ENCODE measurements at places on chromosomes 1 and 21. TPM values are rescaled to one million over a fixed set of nuclear protein-coding genes. Genes with fewer than 3 reads are reported as not detected.

- H3K4me1 ChIP-seq = no peaks in the 10 kb centered on the region
- no peaks in the 10 kb centered on the region for H3K36me3 ChIP-seq
- no peak overlapping the region for H3K27ac ChIP-seq
- DNase-seq = no peak
- no peak overlapping the region for H3K4me3 ChIP-seq
These were observed 65.7 kb upstream of the BACE2 start for GRCh38 chr21:41102281-41102680.

SLC9C2 gene
- 0.61 TPM for polyA plus RNA-seq

DNA sequence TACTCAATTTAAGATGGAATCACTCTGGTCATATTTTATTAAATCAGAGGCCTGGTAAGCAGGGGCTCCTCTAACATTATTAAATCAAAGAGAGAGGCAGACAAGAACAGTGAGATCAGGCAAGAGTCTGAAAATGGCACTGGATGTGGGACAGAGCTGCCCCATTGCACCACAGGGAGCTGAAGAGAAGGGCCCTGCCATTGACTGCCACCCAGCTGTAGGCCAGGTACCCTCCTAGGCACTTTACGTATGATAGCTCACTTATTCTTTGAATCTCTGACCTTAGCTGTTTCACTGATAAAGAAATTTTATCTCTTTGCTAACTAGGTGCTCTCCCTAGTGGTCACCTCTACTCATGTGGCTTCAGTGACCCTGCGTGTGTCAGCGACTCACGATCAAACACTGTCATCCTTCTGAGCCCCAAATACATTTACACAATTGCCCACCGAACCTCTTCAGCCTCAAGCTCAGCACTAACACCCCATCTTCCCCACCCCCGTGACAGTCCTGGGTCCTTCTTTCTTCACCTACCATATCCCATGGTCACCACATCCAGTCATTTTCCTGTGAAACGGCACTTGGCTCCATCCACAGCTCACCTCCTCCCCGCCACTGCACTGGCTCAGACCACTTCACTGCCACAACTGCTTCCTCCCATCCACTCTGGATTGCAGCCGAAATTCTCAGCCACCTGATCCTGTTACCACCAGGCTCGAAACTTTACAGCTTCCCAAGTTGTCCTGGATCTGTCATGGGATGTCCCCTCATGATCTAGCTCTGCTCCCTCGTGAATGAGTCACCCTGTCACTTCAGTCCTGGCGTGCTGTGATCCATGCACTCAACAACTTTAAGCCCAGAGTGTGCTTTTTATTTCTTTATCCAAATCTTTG lies 97.3 kb upstream of the SYT6 start:
- no peaks in the 10 kb centered on the region for H3K27me3 ChIP-seq
- no peak overlapping the region for H3K4me3 ChIP-seq
- no peak for DNase-seq

PODN gene
- 13.8 TPM for polyA plus RNA-seq

GRCh38 chr1:232508130-232508701 lies 121.7 kb downstream of the SIPA1L2 start:
- no peak for DNase-seq
- no peak overlapping the region for H3K27ac ChIP-seq
- no peak overlapping the region for H3K4me3 ChIP-seq
- no peaks in the 10 kb centered on the region for H3K36me3 ChIP-seq
- no peaks in the 10 kb centered on the region for H3K27me3 ChIP-seq
- peaks cover 28% of the 10 kb centered on the region for H3K4me1 ChIP-seq

PRELP gene
- polyA plus RNA-seq = 2.8 TPM

TMPRSS15 gene
- polyA plus RNA-seq = not detected

RWDD3 gene
- 58.6 TPM for polyA plus RNA-seq
